ENCODE measurements at places on chromosomes 2 and 18. TPM values are rescaled to one million over a fixed set of nuclear protein-coding genes. Genes with fewer than 3 reads are reported as not detected.

PCGF1 gene
- 15.6 TPM for total RNA-seq

ATIC gene
- total RNA-seq = 14.4 TPM

ABCG8 gene
- not detected for total RNA-seq

ANKRD30BL gene
- not detected for total RNA-seq

C2orf80 gene
- total RNA-seq = not detected

LHCGR gene
- not detected for total RNA-seq

FEV gene
- not detected for total RNA-seq

UGT1A5 gene
- total RNA-seq = not detected

UNC80 gene
- not detected for total RNA-seq

LRPPRC gene
- 42.6 TPM for total RNA-seq

HOXD8 gene
- 23.4 TPM for total RNA-seq

FOXI3 gene
- not detected for total RNA-seq

HOXD13 gene
- total RNA-seq = 3.8 TPM

STPG4 gene
- total RNA-seq = not detected

ARHGEF33 gene
- total RNA-seq = 0.54 TPM

CCDC141 gene
- not detected for total RNA-seq

DHRS9 gene
- not detected for total RNA-seq

GPAT2 gene
- 1.0 TPM for total RNA-seq

SERPINB10 gene
- not detected for total RNA-seq

IL36RN gene
- total RNA-seq = not detected

GPR155 gene
- total RNA-seq = 3.4 TPM

AOX1 gene
- total RNA-seq = 47.9 TPM

DARS1 gene
- total RNA-seq = 144 TPM

WNT10A gene
- not detected for total RNA-seq

PTPRN gene
- 50.5 TPM for total RNA-seq

HNRNPLL gene
- 34.9 TPM for total RNA-seq

PLGLB2 gene
- 1.5 TPM for total RNA-seq

KCNF1 gene
- total RNA-seq = 0.97 TPM

NCKAP5 gene
- total RNA-seq = 0.65 TPM

ALPP gene
- total RNA-seq = not detected

NMUR1 gene
- not detected for total RNA-seq

PRSS56 gene
- not detected for total RNA-seq

SELENOI gene
- 19.8 TPM for total RNA-seq

UGT1A8 gene
- not detected for total RNA-seq

AKAIN1 gene
- not detected for total RNA-seq

GPR17 gene
- not detected for total RNA-seq

SNTG2 gene
- not detected for total RNA-seq

CRYGC gene
- not detected for total RNA-seq

SPATA3 gene
- not detected for total RNA-seq

UBXN2A gene
- 17.2 TPM for total RNA-seq

CCDC121 gene
- 3.4 TPM for total RNA-seq

STAT4 gene
- total RNA-seq = 1.5 TPM
